Stimulated activated CD4-positive, alpha-beta T cell treated with anti-CD3 and anti-CD28 coated beads, Interleukin-1b, Interleukin-23, amount 100 ng/mL, for 1 hour (primary cell): ENCODE measurements at places on chromosomes 11 and 22.

DNA sequence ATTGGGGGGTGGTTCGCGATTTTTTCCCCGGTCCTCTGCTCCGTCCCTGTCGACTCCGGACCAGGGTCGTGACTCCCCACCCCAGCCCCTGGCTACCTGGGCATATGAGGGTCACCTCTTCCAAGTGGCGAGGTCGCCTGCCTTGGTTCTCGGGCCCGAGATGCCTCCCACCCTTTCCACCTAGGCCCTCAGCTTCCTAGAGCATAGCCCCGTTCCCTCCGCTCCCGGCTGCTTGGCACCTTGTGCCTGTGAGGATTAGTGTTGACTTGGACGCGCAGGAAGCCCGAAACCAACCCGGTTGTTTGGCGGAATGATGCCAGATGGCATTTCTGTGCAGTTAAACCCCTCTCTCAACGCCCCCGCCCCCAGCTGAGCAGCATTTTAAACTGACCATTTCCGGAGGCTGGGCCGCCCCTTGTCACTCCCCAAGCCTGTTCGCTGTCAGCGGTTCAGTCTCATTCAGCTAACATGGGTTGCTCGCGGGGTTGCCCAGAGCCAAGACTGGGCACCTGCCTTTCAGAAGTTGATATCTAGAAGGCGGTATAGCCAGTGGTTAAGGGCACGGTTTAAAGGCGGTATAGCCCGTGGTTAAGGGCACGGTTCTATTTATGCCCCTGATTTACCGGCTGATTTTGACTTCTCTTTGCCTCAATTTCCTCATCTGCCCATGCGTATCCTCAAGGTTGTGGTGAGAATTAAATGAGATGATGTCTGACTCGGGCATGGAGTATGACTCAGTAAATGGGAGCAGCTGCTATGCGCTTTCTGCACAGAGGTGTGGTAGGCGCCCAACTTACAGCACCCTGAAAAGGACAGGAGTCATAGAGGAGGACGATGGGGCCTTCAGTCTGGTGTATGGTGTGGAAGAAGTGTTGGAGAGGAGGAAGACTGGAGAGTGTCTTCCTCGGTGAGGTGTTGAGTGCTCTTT lies 639 bp downstream of the INCENP start:
- no peak for DNase-seq

DNA sequence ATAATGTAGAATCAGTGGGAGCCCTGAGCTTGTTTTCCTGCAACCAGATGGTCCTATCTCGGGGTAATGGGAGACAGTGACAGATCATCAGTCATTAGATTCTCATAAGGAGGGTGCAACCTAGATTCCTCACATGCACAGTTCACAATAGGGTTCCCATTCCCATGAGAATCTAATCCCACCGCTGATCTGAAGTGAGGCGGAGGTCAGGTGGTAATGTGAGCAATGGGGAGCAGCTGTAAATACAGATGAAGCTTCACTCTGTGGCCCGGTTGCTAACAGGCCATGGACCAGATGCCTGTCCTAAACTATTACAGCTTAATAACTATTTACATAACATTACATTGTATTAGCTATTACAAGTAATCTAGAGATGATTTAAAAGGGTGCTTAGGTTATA lies 17.0 kb downstream of the DIXDC1 start:
- no peak for DNase-seq

GRCh38 chr11:9922806-9923205 lies 258.9 kb downstream of the SWAP70 start:
- DNase-seq = no peak

GRCh38 chr11:4891996-4892640 lies 10.4 kb downstream of the OR51T1 start:
- DNase-seq = no peak

- no peak for DNase-seq
Measured at GRCh38 chr22:37351232-37351631, 68.9 kb downstream of the CYTH4 start.

- no peak for DNase-seq
Measured at GRCh38 chr11:48142889-48143288, 73.7 kb upstream of the OR4B1 start.
